T-helper 17 cell (primary cell): ENCODE measurements at places on chromosomes 2 and 18. TPM values are rescaled to one million over a fixed set of nuclear protein-coding genes. Genes with fewer than 3 reads are reported as not detected.

DYSF gene
- total RNA-seq = 0.34 TPM

STAT4 gene
- 117 TPM for total RNA-seq

GRCh38 chr18:5419601-5420000, 124.1 kb upstream of the ZBTB14 start:
- DNase-seq = no peak

- no peak for DNase-seq
Observed at GRCh38 chr2:72778410-72778809, 47.4 kb downstream of the EXOC6B start.

DNA sequence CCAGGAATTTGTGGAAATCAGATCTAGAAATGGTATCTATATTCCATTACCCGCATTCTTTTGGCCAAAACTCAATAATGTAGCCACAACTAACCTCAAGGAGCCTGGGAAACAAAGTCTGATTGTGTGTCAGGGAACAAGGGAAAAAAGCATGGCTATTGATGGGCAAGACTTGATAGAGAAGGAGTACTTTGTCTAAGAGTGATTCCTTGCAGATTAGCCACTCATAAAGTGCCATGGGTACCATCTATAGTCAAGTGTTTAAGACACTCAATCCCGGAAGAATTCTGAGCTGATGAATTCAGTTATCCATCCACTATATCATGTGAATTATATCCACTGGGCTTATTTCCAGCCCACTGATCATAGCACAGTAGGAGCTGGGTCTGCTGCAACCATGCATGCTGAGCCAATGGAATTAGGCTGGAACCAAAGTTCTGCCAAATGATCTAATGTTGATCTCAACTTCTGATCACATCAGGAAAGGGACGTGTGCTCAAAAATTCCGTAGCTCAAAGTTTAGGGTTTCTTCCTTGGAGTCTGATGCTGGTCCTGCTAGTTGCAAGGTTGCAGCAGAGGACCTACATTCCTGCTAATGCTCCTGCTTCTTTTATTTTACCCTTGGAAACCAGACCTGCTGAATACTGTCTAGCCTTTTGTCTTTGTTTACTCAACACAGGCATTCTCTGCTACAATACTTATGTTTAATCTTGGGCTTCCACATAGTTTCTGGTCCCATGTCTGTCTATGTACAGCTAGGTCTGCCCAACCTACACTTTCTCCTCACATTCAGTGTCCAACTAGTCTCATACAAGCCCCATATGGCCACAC, 629.7 kb downstream of the IRS1 start:
- DNase-seq = no peak

DNA sequence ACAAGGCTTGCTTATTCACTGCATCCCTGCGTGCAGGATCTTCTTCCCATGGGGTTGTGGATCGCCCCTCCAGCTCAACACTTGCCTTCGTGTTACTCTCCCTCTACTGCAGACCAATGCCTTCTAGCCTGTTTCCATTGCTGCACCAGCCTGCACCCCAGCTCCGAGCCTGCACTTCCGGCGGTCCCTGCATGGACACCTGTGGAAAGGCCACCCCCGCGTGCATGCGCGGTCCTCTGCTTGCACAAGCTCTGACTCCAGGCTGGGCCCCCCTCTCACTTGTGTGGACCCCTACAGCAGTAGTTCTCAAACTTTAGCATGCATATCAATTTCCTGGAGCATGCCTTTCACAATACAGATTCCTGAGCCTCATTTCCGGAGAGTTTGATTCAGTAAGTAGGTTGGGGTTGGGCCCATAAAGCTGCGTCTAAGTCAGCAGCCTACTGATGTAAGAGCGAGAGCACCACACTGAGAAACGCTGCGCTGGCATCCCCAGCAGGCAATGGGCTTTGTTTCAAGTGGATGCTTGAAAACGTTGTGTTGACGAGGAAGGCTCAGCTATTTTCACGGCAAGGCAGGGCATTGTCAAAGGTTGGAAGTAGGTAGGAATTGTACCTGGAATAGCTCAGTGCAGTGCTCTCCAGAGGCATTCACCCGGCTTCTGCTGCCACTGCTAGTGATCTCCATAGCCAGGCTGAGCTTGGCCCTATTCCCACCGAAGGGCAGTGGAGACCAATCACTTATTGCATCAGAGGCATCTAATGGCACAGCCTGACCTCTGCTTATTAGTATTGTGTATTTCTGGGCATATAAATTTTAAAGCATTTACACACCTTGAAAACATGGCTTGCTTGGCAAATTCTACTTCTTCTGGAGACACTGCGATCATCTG, 32.6 kb downstream of the CREG2 start:
- no peak for DNase-seq

GRCh38 chr2:125386074-125386473, 1269.9 kb upstream of the GYPC start:
- no peak for DNase-seq

DNA sequence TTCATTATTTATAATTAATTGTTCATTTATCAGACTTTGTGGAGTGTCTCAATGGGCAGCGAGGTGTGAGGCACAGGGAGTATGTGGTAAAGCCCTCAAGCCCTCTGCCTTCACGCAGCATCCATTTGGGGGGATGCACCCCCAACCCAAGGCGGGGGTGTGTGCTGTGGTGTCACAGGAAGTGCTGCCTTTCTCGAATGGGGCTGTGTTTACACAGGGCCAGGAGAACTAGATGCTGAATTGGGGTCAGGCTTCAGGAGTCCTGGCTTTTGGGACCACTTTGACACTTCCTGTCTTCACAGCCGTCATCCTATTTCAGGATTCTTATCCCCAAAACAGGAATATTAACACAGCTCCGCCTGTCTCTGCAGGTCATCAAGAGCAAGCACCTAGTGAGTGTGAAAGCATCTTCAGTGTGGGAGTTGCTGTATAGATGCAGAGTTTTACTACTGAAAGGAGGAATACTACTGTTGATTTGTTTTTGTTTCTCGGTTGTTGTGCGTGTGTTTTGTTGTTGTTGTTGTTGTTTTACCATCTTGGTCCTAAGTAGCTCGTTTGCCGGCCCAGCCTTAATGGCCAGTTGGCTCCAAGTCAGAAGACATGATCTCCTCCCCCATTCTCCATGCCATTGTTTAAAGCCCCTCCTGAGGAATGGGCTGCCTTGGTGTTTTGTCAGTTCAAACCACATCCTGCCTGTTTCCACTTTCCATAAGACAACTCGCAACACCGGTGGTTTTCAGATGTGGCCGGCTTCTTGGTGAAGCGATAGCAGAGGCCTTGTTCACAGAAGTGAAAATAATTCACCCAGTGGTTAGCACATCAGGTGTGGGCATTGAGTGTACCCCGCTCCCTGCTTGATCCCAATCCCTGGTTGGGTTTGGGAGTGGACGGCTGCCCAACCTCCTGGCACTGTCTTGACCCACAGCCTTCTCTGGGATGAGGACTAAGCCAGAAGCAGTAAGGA, 221.3 kb downstream of the BCL2 start:
- no peak for DNase-seq

DNA sequence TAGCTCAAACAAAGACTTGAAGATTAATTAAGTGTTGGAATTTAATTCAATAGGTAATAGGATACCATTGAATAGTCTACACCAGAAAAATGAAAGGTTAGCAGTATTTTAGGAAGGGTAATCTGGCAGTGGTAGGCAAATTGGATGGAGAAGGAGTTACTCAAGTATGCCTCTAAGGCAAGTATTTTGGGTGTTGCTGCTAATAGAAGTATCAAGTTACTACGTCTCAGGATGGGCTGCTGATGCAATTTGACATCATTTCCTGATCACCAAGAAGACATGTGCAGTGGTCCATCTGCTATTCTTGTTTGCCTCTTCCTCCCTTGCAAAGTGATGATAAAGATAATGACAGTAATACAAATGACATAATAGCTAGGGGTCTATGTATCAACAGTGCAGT, 485.3 kb downstream of the TGIF1 start:
- DNase-seq = no peak

GRCh38 chr2:171810422-171811244, 83.4 kb downstream of the SLC25A12 start:
- no peak for DNase-seq

GRCh38 chr18:60202708-60203107, 169.9 kb downstream of the MC4R start:
- DNase-seq = no peak

GRCh38 chr18:24014986-24015638, 558 bp downstream of the TTC39C start:
- DNase-seq = peak; percentile 37
